Muscle of back (tissue), 13 donors: ENCODE measurements at places on chromosomes 2 and 18.

- DNase-seq: peak; percentile 21
These were observed 38.3 kb downstream of the GCA start for GRCh38 chr2:162382278-162382677.

- no peak for DNase-seq
These were observed 350.2 kb downstream of the RIT2 start for GRCh38 chr18:42765302-42765701.

DNA sequence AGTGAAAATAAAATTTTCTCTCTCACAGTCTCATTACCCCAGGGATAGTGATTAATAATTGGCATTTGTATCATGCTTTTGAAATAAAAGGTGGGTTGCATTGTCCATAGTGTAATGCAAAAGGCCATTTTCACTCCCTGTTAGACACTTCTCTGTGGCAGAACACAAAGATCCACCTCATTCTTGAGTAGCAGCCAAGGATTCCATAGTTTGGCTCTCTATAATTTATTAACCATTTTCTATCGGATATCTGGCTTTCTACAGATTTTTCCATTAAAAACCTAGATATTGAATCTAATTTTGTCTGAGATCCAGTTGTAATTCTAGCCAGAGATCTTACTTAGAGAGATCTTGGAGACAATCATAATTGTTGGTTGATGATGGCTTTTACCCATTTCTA lies 39.0 kb downstream of the CDCA7 start:
- peak; percentile 60 for DNase-seq

GRCh38 chr2:46416280-46416679 lies 63.1 kb upstream of the TMEM247 start:
- DNase-seq: no peak

DNA sequence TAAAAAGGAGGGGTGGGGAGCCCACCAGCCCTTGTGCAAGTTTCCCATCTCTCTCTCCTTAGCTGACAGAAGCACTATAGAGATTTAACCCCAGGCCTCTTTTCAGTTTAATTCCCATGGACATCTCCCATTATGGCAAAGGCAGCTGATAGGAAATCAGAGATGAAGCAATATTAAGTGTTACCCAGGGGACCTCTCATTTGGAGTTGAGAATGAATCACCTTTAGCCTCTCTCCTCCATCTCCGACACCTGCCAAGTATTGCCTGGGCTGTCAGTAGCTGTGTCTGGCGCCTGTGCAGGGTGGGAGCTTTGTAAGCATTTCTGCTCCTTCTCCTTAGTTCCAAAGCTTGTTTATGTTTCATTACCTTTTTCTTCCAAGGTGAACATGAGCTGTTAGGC lies 109.0 kb downstream of the AQP4 start:
- no peak for DNase-seq

GRCh38 chr18:11577271-11578112 lies 31.9 kb upstream of the SLC35G4 start:
- DNase-seq: no peak

- no peak for DNase-seq
These were observed 29.4 kb downstream of the PTMA start for GRCh38 chr2:231737761-231738160.

DNA sequence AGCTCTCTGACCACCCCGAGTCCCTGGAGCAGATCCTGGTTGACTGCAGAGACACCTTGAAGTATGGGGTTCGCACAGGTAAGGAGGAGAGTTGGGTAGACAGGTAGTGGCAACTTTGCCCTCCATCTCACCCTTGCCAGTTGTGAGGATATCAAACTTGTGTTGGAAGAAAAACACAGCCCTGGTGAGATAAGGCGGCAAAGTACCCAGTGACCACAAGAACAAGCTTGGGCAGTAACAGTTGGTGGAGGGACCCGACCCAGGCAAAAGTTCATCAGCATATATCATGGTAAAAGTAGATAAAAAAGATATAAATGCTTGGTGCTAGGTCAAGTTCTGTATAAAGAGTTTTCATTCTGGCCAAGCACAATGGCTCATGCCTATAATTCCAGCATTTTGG lies 14.4 kb downstream of the GAD1 start:
- no peak for DNase-seq

DNA sequence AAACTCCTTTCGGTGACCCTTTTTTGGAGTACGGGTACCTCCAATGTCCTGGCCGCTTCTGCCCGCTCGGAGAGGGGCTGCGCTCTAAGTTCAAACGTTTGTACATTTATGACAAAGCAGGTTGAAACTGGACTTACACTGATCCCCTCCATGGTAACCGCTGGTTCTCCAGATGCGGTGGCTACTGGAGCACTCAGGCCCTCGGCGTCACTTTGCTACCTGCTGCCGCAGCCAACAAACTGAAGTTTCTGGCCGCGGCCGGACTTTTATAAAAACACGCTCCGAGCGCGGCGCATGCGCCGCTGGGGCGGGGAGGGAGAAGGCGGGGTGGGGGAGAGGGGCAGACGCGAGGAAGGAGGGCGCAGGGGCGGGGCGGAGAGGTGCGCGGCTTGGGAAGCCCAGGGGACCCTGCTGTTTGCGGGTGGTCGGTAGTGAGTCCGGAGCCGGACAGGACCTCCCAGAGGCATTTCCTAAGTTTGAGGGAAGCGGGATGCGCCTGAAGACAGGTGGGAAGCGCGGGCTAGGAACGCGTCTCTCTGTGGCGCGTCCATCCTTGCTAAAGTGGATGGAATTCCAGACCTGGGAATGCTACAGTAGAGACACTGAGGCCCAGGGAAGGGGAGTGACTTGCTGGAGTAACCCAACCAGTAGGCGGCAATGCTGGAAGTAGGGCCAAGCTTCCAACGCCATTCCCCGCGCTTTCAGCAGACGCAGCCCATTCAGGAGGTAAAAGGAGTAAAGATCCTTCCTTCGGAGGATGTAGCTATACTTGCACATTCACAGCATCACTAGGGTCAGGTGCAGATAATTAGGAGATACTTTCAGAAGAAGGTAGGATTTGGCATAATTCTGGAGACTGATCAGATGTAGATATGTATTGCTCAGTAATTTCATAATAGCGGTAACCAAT lies at the start of gene CXCR4:
CXCR4 (minus strand) TSS at position 241 of the 910 bp plus-strand sequence; CDS start at position 152, 89 bp downstream.
- DNase-seq: peak; percentile 48

GRCh38 chr2:20992201-20992711 lies 51.6 kb downstream of the APOB start:
- no peak for DNase-seq

DNA sequence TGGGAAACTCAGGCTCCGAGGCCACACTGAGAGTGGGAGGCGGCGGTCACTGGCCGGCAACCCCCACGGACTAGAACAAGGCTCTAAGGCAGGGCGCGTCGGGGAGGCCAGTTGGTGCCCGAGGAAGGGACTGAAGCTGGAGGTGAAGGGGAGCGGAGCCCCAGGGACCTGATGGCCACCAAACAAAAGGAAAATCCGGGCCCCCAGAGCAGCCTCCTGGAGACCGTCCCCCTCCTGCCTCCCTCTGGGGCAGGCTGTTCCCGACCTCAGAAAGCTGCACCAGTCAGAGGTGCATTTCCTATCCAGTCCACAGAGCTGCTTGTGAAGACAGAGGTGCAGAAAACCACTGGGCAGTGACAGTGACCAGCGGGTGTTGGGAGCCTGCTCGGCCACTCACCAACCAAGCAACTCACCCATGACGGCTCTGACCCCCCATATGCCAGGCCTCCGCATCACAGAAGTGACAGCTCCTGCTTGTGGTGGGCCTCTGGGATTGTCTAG lies 172.7 kb downstream of the TWIST2 start:
- no peak for DNase-seq

DNA sequence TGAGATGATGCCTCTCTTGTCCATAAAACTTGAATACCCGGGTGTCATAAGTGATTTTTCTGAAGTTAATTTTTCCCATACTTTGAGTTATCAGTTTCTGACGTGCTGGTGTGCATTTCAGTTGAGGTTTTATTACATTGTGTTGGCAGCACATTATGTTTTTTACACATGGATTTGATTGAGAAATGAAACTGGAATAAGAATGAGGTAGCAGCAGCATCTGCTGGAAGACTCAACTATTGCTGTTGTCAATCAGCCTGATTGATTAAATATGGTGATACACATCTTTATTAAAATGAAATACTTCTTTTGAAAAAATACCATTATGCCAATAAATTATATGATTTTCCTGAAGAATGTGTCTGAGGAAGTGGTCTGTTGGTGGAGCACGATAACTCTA lies 60.5 kb downstream of the INSIG2 start:
- peak; percentile 25 for DNase-seq

GRCh38 chr18:48991676-48992075 lies 40.9 kb upstream of the SMAD7 start:
- DNase-seq: no peak

DNA sequence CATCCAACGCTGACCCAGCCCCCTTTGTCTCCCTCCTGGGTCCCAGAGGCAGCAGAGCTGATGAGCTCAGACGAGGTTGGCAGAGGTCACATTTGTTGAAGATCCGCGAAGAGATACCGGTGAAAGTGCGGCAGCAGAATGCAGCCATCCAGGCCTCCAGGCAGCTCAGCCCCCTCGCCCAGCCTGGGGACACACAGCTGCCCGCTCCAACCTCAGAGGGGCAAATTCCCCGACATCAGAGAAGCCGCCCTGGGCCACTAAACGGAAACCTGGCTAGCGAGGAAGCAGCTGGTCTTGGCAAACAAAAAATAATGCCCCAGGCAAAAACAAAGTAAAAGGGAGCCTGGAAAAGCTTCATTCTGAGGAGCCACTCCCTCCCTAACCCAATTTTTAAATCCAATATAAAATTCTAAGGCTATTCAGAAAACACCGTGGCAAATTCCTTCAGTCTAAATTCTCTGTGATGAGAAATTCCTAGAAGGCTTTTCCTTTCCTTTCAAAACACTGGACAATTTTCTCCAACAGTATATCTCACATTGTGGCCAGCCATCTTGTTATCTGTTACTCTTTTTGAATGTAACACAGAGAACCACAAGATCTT lies 262.4 kb downstream of the SS18 start:
- DNase-seq: peak; percentile 42

GRCh38 chr2:584863-585823 lies 92.1 kb downstream of the TMEM18 start:
- no peak for DNase-seq

DNA sequence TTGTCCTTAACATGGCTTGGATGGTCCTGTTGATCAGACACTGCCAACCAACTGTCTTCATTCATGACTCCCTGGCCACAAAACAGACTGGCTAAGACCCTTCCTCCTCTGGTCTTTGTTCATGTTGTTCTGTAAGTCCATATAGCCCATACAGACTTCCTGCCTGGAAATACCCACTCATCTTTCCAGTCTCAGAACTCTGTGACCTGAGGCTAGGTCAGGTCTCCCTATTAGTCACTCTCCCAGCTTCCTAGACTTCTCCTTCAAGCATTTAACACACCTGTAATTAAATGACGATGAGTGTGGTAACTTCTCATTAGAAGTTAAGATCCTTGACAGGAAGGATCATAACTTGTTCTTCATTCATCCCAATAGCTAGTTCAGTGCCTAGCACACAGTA lies 56.3 kb downstream of the CCDC93 start:
- DNase-seq: no peak
